SW480 (cell line): ENCODE measurements at places on chromosomes 5 and 9.

DNA sequence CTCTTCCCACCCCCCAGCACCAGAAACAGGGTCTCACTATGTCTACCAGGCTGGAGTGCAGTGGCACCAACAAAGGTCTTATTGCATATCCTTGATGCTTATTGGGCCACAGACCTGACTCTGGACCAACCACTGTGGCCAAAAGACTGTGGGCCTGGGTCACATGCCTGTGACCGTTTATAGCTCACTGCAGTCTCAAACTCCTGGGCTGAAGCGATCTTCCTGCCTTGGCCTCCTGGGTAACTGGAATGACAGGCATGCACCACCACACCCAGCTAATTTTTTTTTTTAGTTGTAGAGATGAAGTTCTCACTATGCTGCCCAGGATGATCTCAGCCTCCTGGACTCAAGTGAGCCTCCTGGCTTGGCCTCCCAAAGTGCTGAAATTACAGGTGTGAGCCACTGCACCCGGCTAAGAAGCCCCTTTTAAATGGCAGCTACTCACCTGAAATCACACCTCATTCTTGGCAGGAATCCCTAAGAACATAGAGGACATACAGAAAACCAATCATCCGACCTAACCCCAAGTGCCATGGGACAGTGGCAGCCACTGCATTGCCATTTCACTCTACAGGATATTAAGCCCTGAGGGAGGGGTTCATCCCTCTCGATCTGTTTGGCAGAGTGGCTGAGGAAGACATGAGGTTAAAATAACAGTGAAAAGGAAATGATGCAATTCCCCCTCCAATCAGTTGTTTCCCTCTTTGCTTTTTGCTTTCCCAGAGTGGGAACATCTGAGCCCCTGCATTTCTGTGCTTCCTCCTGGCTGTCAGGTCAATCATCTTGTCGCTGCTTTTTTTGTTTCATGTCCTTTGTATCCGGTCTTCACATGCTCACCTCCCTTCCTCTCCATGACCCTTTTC, 74.6 kb downstream of the LRRC70 start:
- no peak for DNase-seq

GRCh38 chr5:77430726-77431125, 61.4 kb downstream of the WDR41 start:
- DNase-seq, result no peak

DNA sequence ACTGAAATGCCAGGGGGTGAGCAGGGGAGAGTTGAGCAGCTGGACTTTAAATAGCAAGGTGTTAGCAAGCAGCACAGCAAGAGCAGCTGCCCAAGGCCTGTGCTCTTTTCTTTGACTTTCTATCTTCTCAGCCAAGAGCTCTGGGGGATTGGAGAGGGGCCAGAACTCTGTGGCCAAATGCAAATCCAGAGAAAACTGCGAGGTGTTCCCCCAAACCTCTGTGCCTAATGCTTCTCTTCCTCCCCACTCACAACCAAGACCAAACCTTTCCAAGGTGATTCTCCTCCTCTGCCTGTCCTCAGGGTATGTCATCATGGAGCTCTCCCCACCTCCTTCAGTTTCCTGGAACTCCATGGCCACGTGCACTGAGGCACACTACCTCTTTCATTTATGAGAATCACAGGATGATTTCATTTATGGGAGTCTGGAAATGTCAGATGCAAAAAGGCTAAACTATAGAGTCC, 118.7 kb upstream of the WWC1 start:
- DNase-seq, result no peak

- DNase-seq, result no peak
Observed at GRCh38 chr9:73160868-73161267, 9.2 kb downstream of the ANXA1 start.

DNA sequence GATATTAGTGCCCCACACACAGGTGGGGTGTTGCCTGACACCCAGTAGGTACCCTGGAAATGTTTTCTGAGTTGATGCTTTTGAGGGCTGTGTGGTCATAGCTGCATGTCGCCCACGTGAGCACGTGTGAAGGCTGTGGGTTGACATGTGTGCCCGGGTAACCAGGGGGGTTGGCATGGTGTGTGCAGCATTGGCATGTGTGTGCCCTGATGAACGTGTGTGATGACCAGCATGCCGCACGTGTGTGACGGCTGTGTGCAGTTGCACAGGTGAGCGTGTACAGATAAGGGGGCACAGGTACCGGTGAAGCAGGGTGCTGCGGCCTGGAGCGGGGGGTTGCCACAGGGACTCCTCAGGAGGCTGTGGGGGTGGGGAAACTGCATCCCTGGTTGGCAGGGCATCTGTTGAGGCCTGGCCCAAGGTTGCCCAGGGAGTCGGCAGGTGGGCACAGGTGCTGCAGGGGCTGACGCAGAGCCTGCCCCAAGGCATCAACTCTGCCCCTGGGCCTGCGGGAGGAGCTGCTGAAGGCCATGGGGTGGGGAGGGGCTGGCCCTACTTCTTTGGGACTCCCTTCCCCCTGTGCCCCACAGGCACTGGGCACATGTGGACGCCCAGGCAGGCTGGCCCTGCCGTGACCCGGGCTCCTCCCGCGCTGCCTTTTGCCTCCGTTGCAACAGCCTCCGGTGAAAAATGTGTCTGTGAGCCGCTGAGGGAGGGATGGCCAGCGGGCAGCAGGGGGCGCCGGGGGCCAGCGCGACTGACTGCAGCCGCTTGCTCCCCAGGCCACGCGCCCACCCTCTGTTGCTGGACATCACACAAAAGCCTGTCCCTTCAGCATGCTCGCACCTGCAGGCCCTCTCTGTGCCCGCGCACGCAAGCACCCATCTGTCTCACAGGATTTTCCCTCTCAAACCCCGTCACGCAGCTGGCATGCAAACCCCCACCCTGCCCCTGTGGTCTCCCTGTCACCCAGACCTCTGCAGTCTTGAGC, 2.2 kb downstream of the UNC5A start:
- peak; percentile 54 for DNase-seq

DNA sequence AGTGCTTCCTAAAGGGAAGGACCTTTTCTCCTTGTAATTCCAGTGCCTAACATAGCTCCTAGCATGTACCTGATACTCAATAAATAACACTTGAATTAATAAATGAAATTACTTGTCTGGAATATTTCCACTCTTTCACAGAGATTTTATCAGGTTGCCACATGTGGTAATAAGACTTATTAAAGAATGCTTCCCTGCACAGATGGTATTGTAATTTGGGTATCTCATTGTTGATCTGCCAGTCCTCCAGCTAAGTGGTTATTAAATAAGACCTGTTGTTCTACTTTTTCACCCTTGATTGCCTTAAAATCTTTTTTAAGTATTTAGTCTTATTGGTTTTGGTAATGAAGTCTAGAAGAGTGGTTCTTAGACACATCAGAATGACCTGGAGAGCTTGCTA, 28.1 kb upstream of the CETN3 start:
- DNase-seq, result no peak

DNA sequence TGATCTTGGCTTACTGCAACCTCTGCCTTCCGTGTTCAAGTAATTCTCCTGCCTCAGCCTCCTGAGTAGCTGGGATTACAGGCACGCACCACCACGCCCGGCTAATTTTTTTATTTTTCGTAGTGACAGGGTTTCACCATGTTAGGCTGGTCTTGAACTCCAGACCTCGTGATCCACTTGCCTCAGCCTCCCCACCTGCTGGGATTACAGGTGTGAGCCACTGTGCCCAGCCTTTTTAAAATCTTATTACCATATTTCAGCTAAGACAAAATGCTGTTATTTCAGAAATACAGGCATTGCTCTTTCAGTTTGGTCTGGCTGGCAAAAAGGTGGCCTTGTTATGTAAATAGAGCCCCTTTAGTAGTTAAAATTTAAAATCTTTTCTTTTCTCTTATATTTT, 46.9 kb upstream of the GLDC start:
- DNase-seq, result no peak

- no peak for DNase-seq
Observed at GRCh38 chr5:115579216-115579615, 23.1 kb downstream of the TICAM2 start.

- DNase-seq, result no peak
Observed at GRCh38 chr5:100456615-100457014, 78.6 kb upstream of the FAM174A start.

- no peak for DNase-seq
Observed at GRCh38 chr5:35124932-35125331, 77.2 kb upstream of the AGXT2 start.
